ENCODE measurements at places on chromosomes 3 and 15.

- DNase-seq: no peak
Measured at GRCh38 chr3:20147361-20147760, 38.6 kb downstream of the SGO1 start.

GRCh38 chr3:71076361-71077002 is 507.0 kb downstream of the FOXP1 start:
- no peak for DNase-seq

DNA sequence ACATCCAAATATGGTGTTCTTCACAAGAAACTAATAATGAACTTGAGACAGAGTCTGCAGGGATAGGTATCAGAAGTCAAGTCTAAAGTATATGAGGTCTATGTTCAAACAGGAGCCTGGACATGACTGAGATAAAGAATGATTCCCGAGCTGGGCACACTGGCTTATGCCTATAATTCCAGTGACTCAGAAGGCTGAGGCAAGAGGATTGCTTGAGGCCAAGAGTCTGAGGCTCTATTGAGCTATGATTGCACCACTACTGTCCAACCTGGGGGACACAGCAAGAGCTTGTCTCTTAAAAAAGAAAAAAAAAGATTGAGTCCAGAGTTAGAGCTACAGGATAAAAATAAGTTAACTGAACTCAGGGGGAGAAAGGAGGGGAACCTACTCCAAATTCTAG is 246.5 kb downstream of the LRRN1 start:
- no peak for DNase-seq

DNA sequence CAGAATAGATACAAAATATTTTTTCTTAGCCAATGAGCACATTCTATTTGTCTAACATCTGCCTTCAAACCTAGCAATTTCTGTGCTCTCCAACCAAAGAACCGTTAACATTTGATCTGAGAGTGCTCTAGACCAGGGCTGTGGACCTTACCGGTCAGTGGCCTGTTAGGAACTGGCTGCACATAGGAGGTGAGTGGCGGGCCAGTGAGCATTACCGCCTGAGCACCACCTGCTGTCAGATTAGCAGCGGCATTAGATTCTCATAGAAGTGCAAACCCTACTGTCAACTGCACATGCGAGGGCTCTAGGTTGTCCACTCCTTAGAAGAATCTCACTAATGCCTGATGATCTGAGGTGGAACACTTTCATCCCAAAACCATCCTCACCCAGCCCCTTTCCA is 131.7 kb downstream of the CADM2 start:
- DNase-seq: no peak

DNA sequence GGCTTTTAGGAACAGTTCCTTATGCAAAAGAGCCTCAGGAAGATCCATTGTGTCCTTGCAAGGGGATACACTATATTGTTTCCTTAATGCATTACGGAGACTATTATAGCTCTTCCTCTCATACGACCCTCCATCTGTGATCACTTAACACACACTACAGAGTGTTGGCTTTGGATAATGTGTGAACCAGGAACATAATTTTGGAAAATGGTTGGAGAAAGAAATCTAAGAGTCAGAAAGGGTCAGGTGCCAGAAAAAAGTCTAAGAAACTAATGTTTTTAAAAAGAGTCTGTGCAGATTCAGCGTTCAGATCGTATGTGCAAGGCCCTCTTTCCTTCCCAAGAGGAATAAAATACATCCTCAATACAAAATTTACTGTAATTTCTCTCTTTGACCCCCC is 27.3 kb downstream of the LRRN1 start:
- DNase-seq: no peak

DNA sequence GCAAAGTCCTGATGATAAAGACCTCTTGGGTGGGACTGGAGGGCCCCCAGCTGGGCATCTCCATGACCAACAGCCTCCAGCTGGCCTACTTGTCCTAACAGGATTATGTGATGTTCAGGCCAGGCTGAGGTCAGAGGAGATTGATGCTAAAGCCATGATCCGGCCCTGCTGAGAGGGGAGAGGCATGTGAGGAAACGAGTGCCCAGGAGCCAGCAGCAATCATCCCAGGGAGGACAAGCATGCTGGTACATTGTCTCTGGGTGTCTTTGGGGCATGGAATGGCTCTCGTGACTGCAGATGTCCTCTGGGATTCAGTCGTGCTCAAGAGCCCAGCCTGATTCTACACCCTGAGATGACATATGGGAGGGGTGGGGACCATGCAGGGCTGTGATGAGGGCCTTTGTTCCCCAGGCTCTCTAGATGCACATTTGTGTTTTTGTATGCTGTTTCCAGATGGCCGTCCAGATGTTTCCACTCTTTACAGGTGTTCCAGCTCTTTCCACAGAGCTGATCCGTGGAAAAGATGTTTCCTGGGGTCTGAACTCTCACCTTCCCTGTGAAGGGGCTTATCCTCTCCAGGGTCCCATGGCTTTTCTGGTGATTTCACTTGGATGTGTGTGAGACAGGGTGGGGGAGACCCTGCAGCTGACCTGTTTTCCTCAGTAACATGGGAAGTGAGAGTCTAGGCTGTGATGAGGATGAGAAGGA is 20.2 kb downstream of the SLC24A1 start:
- no peak for DNase-seq

DNA sequence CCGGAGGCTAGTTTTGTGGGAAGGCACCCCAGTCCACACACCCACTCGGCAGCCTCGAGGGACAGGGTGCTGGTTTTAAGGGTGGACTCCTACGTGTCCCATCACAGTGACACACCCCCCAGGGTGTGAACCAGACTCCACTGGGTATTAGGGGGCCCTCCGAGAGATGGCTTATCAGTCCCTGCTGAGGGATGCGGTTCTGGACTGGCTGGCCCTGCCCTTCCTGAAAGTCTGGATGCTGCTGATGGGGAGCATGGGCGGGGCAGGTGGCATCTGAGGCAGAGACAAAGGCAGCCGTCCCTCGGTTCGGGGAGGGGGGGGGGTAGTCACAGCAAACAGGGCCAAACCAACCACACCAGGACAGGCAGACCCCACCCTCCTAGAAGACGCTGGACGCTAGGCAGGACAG is 939 bp upstream of the ULK3 start:
- no peak for DNase-seq

- DNase-seq: no peak
Measured at GRCh38 chr15:50815958-50816590, 50.6 kb upstream of the SPPL2A start.
